ENCODE measurements at places on chromosomes 16 and 17.
A peak's percentile ranks its signal among the peaks of the same experiment; 100 is the strongest.

DNA sequence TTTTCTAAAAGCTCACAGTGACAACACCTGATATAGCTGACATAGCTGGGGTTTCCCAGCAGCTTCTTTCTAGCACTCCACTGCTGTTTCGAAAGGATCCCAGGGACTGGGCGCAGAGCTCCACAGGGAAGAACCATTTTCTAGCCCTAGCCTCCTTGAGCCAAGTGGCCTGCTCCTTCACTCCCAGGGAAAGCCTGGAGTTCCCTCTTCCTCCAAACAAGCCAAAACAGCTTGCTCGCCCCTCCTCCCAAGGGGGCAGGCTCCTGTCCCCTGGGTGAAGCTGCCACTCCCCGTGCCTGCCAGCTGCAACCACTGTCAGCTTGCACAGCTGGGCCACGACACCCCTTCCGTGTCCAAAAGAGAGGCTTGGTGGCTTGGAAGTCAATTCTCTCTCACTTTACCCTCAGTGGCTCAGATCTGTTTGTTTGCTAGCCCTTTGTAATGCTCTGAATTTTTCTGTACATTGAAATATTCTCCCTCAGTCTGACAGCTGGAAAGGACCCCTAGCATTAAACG, 59.8 kb downstream of the CYTH1 start:
- DNase-seq, result no peak

- DNase-seq, result no peak
Observed at GRCh38 chr16:87701078-87701460, 64.7 kb downstream of the KLHDC4 start.

- peak; percentile 83 for DNase-seq
Observed at GRCh38 chr17:56819431-56820145, 14.1 kb downstream of the C17orf67 start.

DNA sequence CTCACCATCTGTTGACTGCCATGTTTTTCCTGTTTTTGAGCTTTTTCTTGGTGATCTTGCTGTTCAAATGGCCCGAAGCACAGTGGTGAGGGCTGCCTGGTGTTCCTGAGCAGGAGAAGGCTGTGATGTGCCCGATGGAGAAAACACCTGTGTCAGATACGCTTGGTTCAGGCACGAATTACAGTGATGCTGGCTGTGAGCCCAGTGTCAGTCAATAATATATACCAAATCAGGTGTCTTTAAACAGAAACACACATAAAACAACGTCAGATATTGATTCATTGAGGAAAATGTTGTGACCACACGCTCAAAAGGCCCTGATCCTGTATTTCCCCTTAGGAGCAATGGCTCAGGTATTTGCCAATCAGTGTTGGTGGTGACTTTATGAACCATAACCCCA, 111.7 kb downstream of the SDR42E1 start:
- no peak for DNase-seq

DNA sequence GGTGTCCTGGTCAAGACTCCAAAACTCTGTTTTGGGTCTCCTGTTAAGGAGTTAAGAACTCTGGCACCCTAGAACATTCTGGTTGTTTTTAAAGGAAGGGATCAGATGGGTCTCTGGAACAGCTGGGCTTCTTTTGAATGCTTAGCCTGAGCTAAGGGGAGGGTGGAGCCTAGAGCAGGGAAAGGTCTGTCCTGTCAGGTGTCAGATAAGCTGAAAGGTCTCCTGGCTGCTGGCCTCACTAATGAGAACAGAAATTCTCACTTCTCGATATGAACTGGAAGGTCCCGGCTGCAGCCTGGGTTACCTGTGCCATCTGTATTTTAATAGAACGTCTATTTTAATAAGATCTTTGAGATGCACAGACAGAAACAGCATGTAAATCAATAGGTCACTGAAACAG, 69.0 kb downstream of the RAP1GAP2 start:
- DNase-seq, result no peak

DNA sequence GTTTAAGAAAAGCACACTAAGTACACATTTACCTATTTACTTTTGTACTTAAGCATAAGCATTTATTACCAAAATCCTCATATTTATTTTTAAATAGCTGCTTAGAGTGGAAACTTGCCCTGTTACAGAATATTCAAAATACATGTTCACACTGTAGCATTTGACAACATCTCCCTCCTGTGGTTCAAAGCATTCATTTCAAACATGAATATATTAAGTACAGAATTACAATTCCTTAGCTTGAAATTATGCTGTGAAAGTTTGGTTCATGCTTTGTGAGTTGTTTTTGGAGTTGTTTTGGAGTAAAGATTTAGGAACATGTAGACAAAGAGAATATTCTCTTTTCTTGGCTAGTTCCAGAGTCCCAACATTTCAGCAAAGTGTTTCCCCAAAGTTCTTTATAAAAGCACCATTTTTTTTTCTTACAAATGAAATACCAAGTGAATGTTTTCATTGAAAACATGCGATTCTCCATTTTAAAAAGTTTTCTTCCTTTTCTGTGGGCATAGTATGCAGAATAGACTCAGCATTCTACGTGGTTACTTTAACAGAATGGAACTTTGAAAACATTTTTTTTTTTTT, 33.2 kb downstream of the TUBD1 start:
- peak; percentile 44 for DNase-seq
